ENCODE measurements at places on chromosomes 16 and 17. TPM values are rescaled to one million over a fixed set of nuclear protein-coding genes. Genes with fewer than 3 reads are reported as not detected.

- no peak for DNase-seq
- H3K4me3 ChIP-seq = no peak overlapping the region
- no peaks in the 10 kb centered on the region for H3K4me1 ChIP-seq
- H3K27me3 ChIP-seq = no peaks in the 10 kb centered on the region
These were observed 87.8 kb downstream of the MRM1 start for GRCh38 chr17:36689089-36689667.

GRCh38 chr17:62578757-62579487 is 48.5 kb upstream of the MRC2 start:
- no peak for DNase-seq
- H3K4me3 ChIP-seq = no peak overlapping the region
- no peak overlapping the region for H3K27ac ChIP-seq
- no peaks in the 10 kb centered on the region for H3K27me3 ChIP-seq
- H3K4me1 ChIP-seq = no peaks in the 10 kb centered on the region

Gene IL34
- total RNA-seq = not detected

Gene ZFP3
- total RNA-seq = 0.84 TPM
